ENCODE measurements at places on chromosomes 6 and 20. TPM values are rescaled to one million over a fixed set of nuclear protein-coding genes. Genes with fewer than 3 reads are reported as not detected.

- no peak for DNase-seq
Measured at GRCh38 chr6:169385237-169385880, 131.7 kb upstream of the THBS2 start.

GABRR2 gene
- total RNA-seq: not detected

ERMARD gene
- total RNA-seq: 12.5 TPM

HLA-DMB gene
- not detected for total RNA-seq

DNA sequence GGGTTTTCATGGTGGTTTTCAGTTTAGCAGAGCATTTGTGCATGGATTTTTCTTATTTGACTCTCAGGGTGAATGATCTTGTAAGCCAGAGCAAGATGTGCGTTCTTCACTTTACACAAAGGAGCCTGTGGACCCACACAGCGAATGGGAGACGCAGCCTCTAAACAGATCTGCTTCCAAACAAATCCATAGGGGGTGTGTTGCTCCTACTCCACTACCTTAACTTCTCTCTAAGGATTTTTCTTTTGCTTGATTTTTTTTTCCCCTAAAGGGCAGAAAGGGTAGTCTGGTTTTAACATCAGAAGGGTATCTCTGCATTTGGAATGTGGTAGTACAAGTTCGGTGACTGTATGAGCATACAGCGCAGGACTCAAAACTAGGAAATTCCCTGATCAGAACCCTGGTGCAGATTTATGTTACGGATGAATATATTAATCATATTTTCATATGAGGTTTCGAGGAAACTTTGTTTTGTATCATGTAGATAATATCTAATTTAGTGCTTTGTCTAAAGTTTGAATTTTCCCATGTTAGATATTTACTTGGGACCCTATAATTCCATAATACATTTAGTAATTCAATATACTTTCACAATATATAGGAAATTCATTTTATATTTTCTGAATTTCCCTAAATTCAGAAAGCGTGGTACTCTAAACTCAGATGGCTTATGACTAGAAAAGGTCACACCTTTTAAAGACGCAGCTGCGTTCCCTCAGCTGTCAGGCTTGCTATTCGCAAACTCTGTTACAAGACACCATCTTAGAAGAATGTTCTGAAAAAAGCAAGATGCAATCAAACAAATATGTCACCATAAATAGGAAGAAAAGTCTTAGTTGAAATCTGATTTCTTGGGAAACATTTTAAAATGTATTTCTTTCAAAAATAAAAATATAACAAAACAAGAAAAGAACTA lies 196.9 kb downstream of the TMEM242 start:
- DNase-seq: no peak

DNA sequence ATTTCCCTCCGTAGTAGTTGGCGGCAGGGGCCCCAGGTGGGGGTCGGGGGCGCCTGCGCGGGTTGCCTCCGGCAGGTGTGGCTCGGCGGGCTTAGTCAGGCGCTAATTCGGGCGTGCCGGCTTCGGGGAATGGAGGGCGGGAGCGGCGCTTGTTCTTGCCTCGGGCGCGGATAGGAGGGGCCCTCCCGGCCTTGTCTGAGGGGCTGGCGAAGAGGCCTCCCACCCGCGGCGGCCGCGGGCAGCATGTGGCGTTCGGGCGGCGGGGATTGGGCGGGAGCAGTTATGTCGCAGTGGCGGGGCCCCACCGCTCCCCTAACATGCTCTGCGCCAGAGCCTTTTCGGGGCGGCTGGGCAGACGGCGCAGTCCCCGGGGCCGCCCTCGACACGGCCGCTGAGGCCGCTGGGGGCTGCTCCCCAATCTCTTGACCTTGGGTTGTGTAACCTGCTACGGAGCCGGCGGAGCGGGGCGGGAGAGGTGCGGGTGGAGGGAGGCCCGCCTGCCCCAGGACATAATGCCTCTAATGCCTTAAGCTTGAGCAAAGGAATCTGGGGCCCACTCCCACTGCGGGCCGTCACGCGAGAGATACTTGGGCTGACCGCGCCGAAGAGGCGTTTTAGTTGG lies 1.1 kb downstream of the AMD1 start:
- DNase-seq: no peak

COL21A1 gene
- not detected for total RNA-seq

- DNase-seq: no peak
Measured at GRCh38 chr6:155443168-155443567, 12.5 kb downstream of the NOX3 start.

DNA sequence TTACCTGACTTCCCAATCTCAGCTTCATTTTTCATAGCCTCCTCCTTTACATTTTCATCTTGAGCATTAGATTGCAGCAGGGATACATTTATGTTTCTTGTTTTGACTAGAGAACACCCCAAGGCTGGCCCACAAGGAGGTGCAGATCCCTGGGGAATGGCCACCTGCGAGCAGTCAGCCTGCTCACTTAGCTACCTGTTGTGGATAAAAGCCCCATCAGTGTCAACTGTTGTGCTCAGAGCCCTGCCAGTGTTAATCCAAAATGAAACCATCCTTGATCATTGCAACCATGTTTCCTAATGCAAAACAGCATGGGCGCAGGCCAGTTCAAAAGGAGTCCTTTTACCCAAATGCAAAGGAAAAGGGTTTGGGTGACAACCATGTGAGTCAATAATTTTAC lies 50.8 kb downstream of the CNR1 start:
- no peak for DNase-seq

GRCh38 chr6:13544454-13545186 lies 29.8 kb upstream of the SIRT5 start:
- no peak for DNase-seq

CPNE5 gene
- 0.24 TPM for total RNA-seq

DNA sequence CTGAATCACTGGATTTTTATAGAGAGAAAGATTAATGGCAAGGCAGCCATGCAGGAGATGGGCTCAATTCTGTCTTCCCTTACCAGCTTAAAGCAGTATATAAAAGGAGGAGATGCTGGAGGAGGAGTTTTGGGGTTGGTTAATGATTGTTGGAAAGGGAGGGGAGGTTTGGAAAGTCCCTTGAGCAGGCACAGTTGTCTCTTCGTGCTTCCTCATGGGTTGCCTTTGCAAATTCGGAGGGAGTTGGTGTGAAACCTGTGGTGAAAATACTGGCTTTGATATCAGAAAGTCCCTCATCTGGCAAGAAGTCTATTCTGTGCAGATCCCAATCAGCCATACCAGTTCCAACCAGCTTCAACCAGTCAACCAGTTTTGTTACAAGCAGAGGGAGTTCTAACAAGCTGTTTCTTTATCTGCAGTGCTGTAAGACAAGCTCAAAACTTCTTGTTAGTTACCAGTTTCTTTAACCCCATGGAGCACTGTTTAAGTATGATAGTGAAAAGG lies 107.0 kb downstream of the HIVEP1 start:
- DNase-seq: no peak

GRCh38 chr6:32815115-32815514 lies 1.7 kb downstream of the HLA-DOB start:
- DNase-seq: no peak
